GOT3 (cell line): ENCODE measurements at places on chromosomes 6 and 20.

DNA sequence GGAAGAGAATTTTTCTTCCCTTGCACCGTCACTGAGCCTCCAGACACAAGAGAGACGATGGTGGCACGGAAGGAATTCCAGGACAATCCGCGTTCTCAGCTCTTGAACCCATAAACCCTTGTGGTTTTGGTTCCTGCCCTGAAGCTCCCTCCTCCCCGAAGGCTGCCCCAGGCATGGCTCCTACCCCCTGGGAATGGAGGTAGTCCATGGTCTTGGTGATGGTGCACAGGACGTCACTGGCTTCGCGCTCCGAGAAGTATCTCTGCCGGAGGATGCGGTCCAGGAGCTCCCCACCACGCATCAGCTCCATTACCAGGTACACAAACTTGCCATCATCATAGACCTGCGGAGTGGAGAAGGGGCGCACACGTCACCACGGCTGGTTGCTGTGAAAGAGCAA is 47.5 kb upstream of the MPC1 start:
- DNase-seq, result no peak

DNA sequence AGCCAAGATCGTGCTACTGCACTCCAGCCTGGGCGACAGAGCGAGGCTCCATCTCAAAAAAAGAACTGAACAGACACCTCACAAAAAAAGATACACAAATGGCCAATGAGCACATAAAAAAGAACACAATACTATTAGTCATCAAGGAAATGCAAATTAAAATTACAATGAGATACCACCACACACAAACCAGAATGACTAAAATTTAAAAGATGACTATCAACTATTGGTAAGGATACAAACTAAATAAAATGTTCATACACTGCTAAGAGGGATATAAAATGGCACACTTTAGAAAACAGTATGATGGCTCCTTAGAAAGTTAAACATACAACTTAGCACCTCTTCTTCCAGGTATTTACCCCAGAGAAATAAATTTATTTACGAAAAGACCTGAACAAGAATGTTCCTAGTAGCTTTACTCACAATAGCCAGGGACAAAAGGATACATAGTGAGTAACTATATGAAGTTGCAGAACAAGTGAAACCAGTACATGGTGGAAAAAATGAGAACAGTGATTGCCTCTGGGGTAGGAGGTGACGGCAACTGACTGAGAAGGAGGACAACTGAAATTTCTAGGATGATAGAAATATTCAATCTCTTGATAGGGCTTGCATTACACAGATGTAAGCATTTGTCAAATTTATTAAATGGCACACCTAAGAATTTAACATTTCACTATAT is 53.2 kb downstream of the FAM8A1 start:
- no peak for DNase-seq

DNA sequence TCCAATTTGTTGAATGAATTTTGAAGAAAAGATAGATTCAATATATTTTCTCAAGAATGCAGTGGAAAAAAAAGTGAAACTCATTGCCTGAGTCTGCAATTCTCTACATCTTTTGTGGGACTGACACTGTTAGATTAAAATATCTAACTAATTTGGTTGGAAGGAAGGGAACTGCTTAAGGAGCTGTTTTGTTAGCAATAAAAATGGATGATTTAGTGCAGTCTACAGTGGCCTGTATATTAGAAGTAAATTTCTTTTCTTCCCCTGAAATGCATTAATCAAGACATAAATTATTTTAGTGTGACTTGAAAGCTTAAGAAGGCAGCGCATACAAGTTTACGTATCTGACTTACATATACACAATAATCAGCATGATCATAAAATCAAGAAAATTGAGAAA is 1332.6 kb downstream of the EPHA7 start:
- DNase-seq, result no peak

GRCh38 chr6:63272397-63272796 is 47.4 kb downstream of the LGSN start:
- DNase-seq, result no peak

- DNase-seq, result no peak
These were observed 46.5 kb downstream of the ADTRP start for GRCh38 chr6:11732036-11732631.

GRCh38 chr6:5045416-5045815 is 39.7 kb upstream of the PPP1R3G start:
- no peak for DNase-seq

DNA sequence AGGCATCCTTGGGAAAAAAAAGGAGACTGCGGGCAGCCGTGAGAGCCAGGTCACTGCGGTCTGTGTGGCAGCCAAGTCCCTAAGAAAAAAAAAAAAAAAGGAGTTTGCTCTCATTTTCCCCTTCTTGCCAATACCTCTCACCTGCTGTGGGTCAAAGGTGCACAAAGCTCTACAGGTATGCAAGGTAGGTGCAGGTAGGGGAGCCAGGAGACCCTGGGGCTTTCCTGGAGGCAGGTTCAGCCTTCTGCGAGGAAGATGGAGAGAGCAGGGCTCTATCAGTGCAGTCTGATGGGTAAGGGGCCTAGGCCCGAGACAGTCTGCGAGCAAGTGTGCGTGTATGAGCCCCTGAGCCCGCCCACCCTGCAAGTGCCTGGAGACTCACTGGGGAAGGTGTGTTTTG is 12.3 kb upstream of the SNAI1 start:
- no peak for DNase-seq

DNA sequence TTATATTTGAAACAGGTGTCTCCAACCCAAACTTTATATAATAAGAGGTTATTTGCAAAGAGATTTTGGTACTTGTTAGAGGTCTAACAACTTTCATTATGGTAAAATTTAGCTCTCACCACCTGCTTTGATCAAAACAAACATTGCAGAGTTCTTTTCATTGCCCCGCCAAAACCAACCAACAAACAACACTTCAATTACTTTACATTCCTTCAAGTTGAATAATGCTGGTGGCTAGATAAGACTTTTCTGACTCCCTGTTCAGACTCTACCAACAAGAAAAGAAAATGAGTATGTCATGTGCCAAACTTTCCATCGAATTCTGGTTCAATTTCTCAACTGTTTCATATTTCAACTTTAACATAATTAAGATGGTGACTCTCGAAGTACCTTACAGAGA is 311.1 kb downstream of the ADGRG6 start:
- no peak for DNase-seq

DNA sequence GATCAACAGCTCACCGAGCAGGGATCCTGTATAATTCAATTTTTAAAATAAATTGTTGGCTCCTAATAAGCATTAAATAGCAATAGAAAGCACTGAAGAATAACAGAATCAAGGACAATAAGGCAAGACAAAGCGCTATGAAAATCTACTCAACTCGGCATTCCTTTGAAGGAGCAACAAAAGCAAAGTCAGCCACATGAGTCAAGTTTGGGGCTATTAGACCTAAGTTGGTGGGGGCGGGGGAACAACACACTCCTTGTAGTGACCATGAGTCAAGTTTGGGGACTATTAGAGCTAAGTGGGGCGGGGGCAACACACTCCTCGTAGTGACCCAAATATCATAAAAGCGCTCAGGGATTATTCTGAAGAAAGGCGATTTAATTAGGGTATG is 120.0 kb downstream of the FOXC1 start:
- no peak for DNase-seq

DNA sequence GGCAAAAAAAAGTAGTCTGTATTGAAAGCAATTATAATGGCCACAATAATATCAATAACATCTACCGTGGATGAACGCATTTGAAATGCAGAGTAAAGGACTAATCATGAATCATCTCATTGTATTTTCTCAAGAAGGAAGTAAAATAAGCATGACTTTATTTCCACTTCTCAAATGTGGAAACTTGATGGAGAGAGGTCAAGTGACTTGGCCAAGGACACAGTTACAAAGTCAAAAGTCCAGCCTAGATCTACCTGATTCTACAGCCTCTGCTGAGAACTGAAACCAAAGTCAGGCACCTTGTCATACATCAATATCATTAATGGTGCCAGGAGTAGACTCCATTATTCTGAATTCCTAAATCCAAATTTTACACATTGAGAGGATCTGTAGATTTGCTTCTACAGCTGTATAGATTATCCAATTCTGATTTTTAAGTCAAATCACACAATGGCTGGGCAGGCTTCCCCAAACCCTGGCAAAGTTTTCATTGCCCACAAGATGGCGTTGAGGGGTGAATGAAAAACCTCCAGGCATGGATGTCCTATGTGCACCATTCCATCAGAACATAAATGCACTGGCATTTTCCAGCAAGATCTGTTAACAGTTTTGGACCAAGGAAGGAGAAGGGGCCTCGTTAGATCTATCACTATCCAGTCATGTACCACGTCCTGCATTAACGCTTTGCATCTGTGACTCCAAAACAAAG is 423.1 kb downstream of the MAFB start:
- DNase-seq, result no peak

DNA sequence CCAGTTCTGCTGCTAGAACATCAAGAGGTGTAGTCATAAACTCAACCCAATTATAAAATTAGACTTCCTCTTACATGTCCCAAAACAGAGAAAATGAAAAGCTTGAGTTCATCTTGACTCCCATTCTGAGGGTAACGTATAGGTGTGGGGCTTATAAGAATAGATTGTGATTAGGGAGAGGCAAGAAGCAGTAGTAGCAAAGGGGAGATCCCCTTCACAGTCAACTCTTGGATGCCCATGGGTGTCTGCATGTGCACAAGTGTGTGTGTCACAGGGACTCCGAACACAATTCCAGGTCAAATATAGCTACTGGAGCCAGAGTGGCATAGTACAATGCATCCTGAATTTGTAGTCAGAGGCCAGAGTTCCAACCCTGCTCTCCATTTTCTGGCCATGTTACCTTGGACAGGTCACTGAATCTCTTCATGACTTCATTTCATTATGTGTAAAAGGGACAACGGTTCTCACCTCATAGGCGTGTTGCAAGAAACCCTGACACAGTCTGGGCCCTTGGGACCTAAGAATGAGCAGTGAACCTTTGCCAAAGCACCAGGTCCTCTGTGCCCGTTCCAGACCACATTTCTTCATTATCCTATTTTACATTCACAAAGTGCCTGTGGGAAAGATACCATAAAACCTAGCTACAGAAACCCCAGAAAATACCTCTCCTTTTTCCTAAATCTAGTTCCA is 11.8 kb downstream of the GSTA4 start:
- no peak for DNase-seq

DNA sequence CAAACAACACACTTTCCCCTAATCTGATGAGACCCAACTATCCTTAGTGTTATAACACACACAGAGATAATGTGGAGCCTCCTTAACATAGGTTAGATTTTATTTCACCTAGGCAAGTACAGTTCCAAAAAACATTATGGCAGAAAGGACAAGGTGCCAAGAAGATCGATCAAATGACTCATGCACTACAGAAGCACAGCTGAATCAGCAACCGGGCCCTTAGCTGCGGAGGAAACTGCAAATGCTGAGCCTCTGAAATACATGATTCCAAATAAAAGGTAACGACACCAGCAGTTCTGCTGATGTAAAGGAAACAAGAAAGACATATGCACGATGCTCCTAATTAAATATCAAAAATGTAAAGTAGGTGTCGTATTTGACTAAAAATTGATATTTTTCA is 19.9 kb upstream of the MUC21 start:
- no peak for DNase-seq

DNA sequence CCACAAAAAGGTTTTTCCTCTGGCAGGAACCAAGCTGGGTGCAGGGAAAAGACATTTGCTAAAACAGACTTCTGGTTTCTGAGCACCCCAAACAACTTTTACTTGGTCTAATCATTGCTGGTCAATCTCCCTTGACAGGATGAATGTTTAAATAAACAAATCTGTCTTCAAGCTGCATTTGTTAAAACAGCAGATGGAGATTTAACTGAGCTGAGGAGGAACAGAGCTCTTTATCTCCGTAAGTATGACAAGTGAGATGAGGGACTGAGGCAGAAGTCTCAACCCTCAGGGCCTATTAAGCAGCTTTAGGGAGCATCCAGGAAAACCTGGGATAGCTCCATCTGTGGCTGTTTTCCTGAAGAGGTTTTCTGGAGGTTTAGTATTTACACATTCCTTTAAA is 40.6 kb downstream of the NINL start:
- DNase-seq, result no peak

- no peak for DNase-seq
These were observed 157.3 kb upstream of the STMND1 start for GRCh38 chr6:16944596-16944995.

- no peak for DNase-seq
These were observed 57.1 kb downstream of the CDS2 start for GRCh38 chr20:5183731-5184474.

- no peak for DNase-seq
These were observed 945 bp downstream of the TENT5A start for GRCh38 chr6:81751388-81752083.

DNA sequence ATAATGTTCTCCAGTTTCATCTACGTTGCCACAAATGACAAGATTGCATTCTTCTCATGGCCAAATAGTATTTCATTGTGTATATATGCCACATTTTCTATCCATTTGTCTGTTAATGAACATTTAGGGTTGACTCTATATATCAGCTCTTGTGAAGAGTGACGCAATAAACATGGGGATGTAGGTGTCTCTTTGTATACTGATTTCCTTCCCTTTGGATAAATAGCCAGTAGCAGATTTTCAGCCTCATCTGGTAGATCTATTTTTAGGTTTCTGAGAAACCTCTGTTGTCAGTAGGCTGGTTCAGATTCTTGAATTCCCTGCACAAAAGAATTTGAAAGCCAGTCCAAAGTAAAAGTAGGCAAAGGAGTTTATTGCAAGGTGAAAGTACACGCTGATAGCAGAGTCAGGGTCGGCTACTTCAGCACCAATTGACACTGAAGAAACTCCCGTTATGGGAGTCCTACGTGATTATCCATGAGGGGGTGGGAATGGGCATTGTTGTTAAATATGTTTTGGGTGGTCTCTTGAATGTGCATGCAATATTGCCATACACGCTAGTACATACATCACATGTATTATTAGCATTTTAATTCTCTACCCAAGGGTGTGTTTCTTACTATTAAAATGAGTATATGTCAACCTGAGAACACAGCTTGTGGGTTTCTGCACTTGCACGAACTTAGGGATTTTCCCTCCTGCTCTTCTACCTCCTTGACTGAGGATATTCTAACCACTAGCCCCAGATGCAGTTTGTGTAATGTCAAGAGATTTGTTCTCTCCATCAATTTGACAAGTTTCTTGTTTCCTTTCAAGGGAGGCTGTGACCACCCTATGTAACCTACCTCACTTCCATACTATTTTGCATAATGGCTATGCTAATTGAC is 14.4 kb upstream of the SLC17A2 start:
- DNase-seq, result no peak

GRCh38 chr20:21901470-21902275 is 196.2 kb downstream of the PAX1 start:
- no peak for DNase-seq

DNA sequence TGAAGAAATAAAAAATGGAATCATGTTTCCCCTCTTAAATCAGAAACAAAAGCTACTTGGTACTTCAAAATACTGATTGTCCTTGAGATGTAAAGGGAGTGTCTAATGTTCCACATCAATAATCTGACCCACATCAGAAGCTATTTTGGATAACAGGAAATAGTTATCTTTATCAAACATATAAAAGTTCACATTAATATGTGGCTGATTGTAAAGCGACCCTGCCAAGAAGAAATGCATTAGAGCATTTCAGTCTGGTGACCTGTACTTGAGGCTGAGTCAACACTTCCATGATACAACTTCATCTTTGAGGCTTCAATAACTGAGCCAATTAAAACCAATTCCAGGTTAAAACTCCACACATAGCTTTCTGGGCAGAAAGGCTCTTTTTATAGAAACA is 31.8 kb downstream of the SYNE1 start:
- no peak for DNase-seq
